Hair follicular keratinocyte (primary cell): ENCODE measurements at places on chromosomes 7 and 10. TPM values are rescaled to one million over a fixed set of nuclear protein-coding genes. Genes with fewer than 3 reads are reported as not detected.

AIMP2 gene
- 69.0 and 102 TPM in 2 replicates for total RNA-seq

MMD2 gene
- total RNA-seq = not detected in 2 replicates

ZCWPW1 gene
- total RNA-seq = 0.86 and 2.2 TPM in 2 replicates

POLR2J2 gene
- total RNA-seq = 1.2 and 2.3 TPM in 2 replicates

RSPH10B gene
- 0.19 and 0.62 TPM in 2 replicates for total RNA-seq

ADCYAP1R1 gene
- not detected in 2 replicates for total RNA-seq

SPDYE16 gene
- not detected in 2 replicates for total RNA-seq

PRSS2 gene
- not detected in 2 replicates for total RNA-seq

TMEM196 gene
- total RNA-seq = not detected in 2 replicates

MYOF gene
- total RNA-seq = 116 and 123 TPM in 2 replicates
